Stimulated activated CD8-positive, alpha-beta memory T cell treated with anti-CD3 and anti-CD28 coated beads, Interleukin-7, amount 100 ng/mL, for 48 hours (primary cell): ENCODE measurements at places on chromosomes 12 and 14.

DNA sequence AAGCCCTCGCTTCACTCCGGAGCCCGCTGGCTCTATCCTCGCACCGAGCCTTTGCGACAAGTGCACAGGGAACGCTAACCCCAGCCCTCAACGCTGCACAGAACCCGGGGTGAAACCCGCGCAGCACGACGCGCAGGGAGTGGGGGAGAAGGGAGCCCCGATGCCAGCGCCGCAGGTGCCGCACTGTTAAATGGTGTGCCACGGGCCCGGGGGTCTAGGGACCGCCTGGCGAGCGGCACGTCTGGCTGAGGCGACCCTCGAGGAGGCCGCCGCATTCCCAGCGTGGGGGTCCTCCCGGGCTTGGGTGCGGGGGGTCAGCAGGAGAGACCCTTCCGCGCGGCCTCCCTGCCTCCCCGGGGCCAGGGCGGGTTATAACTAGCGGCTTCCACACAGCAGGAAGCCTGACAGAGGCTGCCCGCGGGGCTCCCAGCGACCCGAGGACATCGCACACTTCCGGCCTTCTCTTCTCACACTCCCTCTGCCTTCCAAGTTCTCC is 23.8 kb upstream of the LRTM2 start:
- no peak for DNase-seq

GRCh38 chr14:54610051-54610977 is 43.4 kb downstream of the SAMD4A start:
- no peak for DNase-seq

DNA sequence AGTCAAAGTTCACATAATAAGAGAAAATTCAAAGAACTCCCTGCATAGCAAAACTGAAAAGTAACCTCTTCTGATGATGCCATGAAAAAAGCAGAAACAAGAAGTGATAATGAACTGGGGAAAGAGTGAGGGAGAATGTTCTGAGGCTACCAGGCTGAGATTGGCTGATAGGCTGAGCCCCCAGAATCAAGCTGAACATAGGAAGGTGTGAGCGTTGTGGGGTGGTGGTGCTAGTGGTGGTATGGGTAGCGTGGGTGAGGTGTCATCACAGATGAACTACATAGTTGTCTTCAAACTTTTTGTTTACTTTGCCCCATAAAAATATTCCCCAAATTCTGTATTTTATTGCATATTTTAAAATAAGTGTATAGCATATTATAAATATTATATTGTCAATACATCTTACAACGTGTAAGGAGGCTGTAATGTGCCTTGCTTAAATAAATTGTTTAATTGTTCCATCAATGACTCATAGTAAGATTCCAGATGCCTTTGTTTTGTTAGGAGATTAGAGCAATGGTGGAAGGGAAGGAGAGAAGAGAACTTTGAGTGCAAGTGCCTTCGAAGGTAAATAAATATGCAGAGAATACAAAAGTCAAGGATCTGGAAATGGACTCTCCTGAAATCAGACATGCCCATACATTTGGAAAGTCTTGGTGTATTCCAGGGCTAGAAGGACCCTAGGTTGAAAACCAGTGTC is 15.8 kb upstream of the CFAP54 start:
- no peak for DNase-seq

DNA sequence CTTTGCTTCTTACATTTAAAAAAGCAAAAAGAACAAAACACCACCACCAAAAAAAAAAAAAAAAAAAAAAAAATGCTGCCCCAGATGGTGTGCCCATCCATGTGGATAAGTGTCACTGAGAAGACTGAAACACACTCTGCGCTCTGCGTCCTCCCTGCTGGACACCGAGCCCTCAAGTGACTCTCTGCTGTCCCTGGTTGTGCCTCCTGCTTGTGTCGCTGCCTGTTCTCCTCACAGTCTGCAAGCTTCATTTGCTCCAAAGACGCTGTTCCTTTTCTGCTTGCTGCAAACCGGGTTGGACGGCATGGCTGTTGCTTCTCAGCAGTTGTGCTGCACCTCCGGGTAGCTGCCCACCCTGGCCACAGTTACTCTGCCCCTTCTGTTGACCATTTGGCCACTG is 276.2 kb upstream of the ATP2B1 start:
- no peak for DNase-seq

GRCh38 chr12:15561396-15561795 is 227.8 kb downstream of the EPS8 start:
- DNase-seq = no peak
